ENCODE measurements at places on chromosomes 13 and 19.

DNA sequence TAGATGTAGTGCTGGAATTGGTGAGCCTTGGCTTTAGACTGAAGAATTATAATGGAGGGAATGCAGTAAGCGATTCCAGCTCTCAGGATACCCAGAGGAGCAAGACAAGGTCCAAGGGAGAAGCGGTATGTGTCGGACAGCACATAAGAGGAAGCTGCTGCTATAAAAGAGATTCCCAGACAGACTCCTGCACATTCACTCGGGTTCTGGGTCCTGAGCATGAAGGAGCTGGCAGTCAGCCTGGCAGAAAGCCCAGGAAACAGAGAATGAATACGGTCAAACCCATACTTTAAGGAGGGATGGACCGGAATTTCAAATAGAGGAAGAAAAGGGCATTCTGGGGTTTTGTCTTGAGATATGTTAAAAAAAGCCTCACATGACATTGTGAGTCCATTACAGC, 308.3 kb downstream of the DNAJC15 start:
- no peak for DNase-seq

DNA sequence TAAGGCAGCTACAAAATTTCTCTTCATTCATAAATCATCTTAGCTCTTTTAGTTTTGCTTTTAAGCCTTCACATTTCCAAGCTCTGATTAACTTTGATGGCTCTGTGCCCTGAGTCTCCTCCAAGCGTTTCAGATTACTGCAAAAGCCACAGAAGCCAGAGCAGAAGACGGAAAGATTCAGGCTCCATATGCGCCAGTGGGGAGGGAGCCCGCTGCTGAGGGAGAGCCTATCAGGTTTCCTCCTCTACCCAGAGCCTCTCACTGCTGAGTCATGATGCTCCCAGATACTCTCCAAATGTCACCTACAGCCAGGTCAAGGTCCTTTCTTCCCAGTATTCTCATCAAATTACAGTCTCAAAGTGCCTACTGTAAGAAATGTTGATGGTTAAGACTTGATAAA, 193.6 kb downstream of the RAP2A start:
- DNase-seq: no peak

DNA sequence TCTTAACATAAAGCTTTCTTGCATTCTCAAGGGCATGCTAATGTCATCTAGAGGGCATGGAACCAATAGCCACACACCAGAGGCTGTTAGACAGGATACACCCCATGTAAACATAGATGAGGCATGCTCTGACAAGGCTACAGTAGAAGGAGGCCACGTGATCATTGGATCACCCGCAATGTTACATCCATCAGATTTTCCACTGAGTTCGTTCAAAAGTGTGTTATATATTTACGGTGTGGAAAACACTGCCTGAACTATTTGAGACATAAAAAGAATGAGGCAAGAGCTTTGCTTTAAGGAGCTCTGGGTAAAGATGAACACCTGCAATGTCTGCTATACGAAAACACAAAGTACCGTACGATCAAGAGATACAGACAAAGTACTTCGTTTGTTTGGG, 817.5 kb upstream of the SLC10A2 start:
- DNase-seq: no peak

GRCh38 chr13:46165485-46166223, 16.3 kb downstream of the LCP1 start:
- DNase-seq: no peak

- no peak for DNase-seq
Observed at GRCh38 chr19:4583961-4584669, 24.6 kb upstream of the SEMA6B start.

DNA sequence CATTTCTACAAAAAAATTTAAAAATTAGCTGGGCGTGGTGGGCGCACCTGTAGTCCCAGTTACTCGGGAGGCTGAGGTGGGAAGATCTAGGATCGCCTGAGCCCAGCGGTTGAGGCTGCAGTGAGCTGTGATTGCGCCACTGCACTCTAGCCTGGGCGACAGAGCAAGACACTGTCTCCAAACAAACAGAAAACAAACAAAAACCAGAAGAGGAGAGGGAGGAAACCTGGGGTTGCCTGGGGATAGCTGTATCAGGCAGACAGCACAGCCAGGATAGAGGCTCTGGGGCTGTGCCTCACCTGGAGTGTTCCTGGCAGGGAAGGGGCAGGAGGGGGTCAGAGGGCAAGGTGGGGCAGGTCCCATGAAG, 2.6 kb upstream of the POLR2E start:
- DNase-seq: no peak

DNA sequence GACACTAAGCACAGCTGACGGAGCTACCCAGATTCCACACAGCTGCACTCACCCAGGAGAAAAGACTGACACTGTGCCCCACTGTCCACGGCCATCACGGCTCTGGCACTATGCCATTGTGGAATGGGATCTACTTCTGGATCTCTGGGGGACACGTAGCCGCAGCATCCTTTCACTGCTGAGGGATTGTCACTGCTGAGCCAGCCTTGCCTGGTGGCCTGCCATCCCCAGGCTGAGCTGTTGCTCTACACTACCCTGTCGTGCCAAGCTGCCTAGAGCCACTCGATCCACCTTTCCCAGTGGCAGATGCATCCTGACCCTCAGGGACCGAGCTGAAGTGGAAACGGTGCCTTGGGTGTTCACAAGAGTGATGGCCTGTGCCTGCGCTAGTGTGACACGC, 5.0 kb upstream of the LILRB5 start:
- DNase-seq: no peak

Measured in activated CD4-positive, alpha-beta T cell treated with anti-CD3 and anti-CD28 coated beads, Interleukin-2, amount 10 ng/mL, durations not matched to agents 7 days and 5 days (primary cell).